NCI-H2081 treated with DMSO at 0.1 percent for 48 hours (cell line): ENCODE measurements at places on chromosomes 16 and 17.

GRCh38 chr17:73646409-73647300 is 2.4 kb upstream of the SDK2 start:
- DNase-seq: no peak

DNA sequence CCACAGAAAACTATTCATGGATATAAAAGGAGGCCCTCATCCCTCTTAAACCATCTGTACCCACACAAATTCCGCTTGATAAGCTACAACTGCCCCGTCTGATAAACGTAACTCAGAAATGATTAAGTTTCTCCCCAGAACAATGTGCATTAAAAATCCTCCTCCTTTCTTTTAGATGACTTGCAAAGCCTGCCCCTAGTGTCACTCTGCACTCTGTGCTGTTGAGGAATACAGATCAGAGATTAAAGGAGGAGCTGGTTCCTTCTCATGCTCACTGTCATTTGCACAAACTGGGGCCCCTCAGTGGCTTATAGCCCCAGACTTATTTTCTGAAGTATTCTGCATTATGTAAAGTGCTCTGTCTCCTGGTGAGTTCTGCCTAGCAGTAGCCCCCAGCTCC is 33.3 kb downstream of the CDRT15 start:
- DNase-seq: no peak

GRCh38 chr17:2899906-2900305 is 103.7 kb downstream of the RAP1GAP2 start:
- DNase-seq: no peak

GRCh38 chr16:21227866-21228265 is 5.6 kb upstream of the ANKS4B start:
- no peak for DNase-seq

- peak; percentile 96 for DNase-seq
Observed at GRCh38 chr16:53503270-53503923, 388 bp upstream of the AKTIP start.

DNA sequence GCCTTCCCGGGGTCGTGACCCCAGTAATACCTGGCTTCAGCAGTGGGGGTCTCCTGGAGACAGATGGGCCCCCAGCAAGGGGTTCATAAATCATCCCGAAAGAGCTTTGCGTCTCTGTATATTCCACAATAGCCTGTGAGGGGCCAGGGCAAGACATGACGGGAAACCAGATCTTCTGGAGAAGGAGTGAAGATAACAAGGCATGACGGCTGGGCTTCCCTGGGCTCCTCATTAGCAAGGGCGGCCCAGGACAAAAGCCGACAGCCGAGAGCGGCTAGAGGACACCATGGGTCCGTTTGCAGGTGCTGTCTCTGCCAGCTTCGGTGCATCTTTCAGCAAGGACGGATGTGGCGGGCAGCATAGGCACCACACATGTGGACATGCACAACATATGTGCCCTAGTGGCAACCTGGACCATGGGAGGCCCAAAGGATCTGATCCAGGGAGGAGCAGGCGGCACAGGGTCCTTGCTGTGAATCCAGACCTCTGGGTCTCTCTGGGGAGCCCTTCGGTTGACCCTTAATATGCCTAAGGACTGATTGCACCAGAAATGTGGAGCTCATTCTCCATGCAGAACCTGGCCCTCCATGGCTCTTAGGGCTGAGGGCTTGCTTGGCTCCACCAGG is 136.9 kb upstream of the FOXF1 start:
- DNase-seq: no peak

DNA sequence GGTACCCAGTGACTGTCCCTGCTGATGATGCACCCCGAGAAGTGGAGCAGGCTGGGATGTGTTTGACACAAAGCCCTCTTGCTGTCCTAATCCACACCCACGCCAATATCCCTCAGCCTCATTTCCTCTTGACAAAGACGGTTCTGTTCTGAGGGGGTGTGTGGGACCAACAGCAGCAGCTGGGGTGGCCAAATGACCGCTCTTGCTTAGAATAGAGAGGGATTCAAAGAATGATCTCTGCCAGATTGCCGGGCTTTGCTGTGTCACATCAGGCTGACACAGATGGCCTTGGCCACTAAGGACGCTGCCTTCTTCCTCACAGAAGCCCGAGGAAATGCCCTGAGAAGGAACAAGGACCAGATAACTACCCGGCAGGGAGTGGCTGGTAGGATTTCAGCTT is 250.7 kb downstream of the NTN1 start:
- DNase-seq: no peak

DNA sequence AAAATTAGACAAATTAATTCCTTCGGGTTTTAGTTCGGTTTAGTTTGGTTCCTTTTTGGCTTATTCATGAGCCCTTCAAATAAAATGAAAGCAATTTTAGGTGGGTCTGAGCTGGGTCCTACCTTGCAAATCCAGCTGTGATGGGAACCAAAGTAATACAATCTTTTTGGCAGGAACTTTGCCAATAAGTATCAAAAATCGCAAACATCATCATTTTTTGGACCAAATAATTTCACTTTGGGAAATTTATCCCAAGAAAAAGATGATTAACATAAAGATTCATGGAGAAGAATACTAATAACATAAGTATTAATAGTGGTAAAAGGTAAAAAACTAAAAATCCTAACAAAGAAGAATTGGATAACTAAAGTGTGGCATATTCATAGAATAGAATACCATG is 67.8 kb upstream of the MYOCD start:
- no peak for DNase-seq

GRCh38 chr17:82088838-82089722 is 9.0 kb downstream of the FASN start:
- DNase-seq: no peak

DNA sequence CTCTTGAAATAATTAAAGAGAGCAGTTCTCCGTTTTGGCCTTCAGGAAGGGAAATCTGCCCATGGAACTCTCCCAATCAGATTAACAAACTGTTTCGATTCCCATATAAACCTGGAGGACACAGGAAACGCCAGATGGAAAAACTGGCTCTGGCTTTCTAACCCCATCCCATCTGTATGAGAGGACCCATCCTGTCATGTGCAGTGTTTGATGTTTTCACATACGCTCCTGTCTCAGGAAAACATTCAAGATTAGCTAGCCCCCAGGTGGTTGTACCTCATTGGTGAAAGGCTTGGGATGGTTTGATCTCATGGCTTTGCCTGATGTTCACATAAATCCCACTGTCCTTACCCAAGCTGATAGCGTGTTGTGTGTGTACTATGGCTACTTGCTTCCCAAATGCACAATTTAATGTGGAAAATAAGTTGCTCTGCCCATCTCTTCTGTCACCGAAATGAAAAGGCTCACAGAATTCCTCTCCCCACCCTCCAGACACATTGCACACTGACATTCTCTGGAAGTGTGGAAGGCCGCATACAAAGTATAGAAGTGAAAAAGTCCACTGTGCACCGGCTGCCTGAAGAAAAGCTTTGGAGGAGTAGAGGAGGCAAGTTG is 18.2 kb upstream of the ERN1 start:
- DNase-seq: no peak

- DNase-seq: no peak
Observed at GRCh38 chr17:17754719-17755686, 73.7 kb downstream of the RAI1 start.

GRCh38 chr16:53629607-53630312 is 73.9 kb downstream of the RPGRIP1L start:
- no peak for DNase-seq

DNA sequence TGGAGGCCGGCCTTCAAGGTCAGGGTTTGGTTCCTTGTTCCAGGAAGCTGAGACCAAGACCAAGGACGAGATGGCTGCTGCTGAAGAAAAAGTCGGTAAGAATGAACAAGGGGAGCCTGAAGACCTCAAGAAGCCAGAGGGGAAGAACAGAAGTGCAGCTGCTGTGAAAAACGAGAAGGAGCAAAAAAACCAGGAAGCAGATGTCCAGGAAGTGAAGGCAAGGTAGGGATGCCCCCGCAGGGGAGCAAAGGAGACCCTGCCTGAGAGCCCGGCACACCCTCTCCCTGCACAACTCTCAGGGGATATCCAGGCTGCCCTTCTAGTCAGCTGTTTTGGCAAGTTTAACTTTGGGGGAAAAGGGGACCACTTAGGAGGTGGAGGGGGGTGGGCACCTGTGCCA is 29.0 kb downstream of the RNF213 start:
- no peak for DNase-seq

DNA sequence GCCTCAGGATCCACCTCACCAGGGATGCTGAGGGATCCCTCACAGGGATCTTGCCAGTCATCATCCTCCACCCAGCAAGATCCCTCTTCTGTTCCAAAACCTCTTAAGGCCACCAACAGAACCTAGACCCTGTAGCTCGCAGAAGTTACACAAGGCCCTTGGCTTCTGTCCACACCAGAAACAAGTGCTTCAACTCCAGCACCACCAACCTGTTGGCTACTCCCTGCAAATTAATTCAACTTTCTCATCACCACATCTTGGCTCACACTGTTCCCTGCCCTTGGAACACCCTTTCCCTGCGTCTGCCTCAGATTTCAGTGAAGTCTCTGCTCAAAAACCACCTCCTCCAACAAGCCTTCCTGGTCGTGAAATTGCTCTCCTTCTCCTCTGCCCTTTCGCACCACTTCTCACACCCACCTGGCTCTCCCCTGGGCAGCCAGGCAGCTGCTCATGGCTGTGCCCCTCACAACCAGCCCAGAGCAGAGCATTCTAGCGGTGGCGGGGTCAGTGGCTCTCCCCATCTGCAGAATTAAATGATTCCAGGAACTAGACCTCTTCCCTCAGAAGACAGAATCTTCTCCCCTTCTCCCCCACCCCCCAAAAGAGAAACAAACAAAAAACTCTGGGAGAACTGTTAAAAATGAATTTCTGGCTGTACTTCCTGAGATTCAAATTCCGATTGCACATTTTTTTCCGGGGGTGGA is 1.8 kb downstream of the PLLP start:
- DNase-seq: no peak

DNA sequence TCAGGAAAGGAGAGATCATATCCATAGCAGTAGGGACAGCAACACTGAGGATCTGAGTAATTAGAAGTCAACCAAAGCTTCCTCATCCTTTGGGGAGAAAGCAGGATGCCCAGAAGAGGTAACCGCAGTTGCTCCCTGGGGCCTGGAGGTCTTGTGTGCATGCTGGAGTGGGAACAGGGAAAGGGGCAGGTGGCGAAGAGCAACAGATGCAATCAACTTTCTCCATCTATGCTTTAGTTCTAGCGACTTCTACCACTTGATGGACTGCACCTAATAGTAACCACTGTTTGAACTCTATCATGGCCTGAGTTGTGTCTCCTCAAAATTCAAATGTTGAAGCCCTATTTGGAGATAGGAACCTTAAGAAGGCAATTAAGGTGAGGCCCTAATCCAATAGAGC is 503.8 kb downstream of the NPIPA7 start:
- no peak for DNase-seq
